ENCODE measurements at places on chromosomes 2 and 18.
A peak's percentile ranks its signal among the peaks of the same experiment; 100 is the strongest.

- no peak for DNase-seq
Measured at GRCh38 chr2:74427551-74427950, 6.0 kb downstream of the WDR54 start.

DNA sequence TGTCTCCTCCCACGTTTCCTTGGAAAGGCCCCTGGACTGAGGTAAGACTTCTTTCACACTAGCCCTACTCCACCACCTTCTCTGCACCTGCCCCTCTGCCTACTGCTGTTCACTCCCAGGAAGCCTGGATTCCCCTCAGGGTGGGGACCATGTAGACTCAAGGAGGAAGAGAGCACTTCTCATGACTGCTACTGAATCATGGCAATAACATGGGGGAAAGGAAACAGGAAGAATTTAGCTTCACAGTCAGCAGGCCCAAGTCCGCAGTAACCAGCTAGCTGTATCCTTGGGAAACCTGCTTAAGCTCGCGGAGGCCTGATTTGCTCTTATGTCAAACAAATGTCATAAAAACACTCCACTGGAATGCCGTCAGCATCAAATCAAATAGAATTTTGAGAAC lies 126.2 kb upstream of the CAPN13 start:
- no peak for DNase-seq

DNA sequence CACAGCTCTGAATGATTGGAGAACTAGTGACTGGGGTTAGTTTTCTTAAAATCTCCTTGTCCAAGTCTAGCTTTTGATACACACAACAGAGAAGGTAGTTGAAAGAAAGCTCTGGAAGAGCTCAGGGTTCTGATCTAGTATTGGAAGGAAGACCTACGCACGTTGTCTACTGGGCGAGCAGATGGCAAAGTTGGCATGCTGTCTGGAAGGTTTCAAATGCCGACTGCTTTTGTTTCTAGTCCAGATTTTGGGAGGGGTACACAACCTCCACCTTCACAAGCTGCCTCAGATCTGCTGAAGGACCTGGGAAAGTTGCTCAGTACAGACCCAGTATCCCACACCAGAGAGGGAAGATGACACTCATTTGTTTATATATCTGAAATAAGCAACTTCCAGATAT lies 507.3 kb downstream of the RNF144A start:
- DNase-seq = no peak

- DNase-seq = peak; percentile 64
Measured at GRCh38 chr2:230661072-230661957, 51.3 kb upstream of the CAB39 start.

- DNase-seq = no peak
Measured at GRCh38 chr18:10690366-10690765, 164.5 kb downstream of the NAPG start.

GRCh38 chr18:24949908-24950307 lies 402.1 kb downstream of the ZNF521 start:
- DNase-seq = no peak
